Ammon's horn (tissue), 1 donor: ENCODE measurements at places on chromosomes 3 and 15.

DNA sequence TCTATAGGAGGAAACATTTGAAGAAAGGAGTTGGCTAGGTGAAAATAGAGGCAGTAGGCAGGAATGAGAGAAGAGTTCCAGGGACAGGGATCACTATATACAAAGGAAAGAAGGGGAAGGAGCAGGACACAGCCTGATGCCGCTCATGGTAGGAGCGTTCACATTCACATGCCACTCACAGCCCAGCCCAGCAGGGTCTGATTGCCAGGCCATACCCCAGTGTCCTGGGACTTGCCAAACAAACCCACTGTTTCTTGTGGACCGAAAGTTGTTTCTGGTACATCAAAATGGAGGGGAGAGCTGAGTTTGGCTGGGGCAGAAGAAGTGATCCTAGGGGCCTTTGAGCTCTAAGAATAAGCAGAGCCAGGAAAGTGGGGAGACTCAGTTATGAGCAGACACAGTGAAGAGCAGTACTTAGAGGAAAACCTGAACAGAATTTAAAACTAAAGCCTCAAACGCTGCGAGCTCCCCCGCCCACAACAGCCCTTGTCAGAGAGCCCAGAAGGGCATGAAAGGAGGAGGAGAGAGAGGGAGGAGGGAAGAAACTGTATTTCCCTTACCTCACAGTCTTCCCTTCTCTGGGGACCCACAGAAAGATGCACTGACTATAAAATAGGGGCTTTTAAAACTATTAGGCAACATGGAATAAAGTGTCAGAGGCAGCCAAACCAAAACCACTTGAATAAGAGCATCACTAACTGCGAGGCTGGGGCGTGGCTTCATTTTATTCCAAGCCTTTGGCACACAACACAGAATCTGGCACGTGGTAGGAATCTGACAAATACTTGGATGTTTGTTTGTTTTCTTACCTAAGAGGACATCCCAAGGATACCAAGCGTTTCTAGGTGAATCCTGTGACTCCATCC, 129.0 kb downstream of the RPL22L1 start:
- peak; percentile 85 for DNase-seq

GRCh38 chr15:84113919-84114318, 121.7 kb upstream of the GOLGA6L4 start:
- no peak for DNase-seq

DNA sequence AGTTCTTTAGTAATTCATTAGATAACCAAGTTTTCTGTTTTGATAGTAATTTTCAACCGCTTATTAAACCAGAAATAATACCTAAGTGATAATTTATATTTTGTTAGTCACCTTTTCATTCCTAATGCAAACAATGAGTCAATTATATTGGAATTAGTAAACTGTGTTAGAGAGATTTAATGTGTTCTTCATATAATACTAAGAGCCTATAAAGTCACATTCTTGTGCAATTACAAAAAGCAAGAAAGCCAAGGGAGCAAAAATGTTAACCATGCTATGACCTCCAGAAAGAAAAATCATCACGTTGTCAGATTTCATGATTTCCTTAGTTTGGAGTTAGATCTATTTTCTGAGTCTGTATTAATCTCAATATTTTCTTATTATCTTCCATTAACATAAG, 108.8 kb upstream of the SAMMSON start:
- no peak for DNase-seq

DNA sequence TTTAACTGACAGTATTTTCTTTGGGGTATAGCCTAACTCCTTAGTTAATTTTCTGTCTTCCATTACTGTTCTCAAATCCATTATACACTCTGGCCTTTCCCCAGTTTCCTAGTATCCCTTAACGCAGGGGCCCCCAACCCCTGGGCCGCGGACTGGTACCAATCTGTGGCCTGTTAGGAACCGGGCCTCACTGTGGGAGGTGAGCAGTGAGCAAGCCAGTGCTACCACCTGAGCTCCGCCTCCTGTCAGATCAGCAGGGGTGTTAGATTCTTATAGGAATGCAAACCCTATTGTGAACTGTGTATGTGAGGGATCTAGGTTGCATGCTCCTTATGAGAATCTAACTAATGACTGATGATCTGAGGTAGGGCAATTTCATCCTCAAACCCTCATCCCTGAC, 75.1 kb downstream of the DOCK3 start:
- DNase-seq: no peak

DNA sequence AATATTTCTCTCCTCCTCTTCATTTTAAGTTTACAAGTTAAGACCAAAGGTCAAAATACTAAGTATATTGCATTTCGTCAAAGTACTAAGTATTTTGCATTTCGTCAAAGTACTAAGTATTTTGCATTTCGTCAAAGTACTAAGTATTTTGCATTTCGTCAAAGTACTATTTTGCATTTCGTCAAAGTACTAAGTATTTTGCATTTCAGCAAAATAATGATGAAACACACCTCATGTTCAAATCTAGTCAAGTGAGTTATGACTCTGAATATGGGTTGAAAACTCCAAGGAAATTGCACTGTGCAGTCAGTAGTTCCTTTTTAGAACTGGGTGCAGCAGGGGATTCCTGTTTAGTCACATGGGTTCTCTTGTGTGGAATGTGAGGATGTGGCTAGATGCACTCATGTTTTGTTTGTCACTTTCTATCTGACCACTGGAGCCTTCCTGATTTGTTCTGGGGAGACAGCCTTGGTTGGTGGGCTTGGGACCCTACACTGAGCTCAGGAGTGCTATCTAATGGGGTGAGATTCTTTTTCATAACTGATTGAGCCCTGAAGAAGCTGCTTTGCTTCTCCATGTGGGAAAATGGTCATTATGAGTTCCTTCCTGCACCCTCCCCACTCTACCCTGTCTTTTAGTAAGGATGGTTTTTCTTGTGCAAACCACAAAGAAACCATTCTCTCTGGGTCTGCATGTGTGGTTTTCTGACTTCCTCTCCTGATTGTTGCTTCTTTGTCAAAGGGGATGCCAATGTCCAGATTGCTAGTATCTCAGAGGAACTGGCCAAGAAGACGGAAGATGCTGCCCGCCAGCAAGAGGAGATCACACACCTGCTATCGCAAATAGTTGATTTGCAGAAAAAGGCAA, 73.4 kb downstream of the CCK start:
- peak; percentile 75 for DNase-seq

DNA sequence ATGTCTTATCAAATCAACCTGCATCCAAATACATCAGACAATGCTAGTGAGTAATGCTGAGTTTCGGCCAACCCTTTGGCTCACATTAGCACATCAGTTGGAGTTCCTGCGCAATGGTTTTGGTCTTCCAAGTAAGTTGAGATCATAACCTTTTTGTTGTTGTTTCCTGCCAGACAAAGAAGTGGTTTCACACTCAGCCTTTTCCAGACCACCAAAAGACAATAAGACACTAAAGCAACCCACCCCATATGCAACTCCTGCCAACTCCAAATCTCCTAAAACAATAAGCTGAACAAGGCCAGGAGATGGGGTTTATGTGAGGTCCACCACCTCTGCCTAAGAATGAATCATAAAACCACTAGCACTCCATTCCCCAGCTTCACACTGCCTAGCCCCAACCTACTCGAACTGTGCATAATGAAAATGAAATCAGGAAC, 177.0 kb downstream of the ERC2 start:
- DNase-seq: peak; percentile 18

- DNase-seq: no peak
Observed at GRCh38 chr3:112167758-112168157, 34.7 kb upstream of the GCSAM start.

GRCh38 chr15:35252351-35252865, 167.3 kb upstream of the NANOGP8 start:
- DNase-seq: no peak

DNA sequence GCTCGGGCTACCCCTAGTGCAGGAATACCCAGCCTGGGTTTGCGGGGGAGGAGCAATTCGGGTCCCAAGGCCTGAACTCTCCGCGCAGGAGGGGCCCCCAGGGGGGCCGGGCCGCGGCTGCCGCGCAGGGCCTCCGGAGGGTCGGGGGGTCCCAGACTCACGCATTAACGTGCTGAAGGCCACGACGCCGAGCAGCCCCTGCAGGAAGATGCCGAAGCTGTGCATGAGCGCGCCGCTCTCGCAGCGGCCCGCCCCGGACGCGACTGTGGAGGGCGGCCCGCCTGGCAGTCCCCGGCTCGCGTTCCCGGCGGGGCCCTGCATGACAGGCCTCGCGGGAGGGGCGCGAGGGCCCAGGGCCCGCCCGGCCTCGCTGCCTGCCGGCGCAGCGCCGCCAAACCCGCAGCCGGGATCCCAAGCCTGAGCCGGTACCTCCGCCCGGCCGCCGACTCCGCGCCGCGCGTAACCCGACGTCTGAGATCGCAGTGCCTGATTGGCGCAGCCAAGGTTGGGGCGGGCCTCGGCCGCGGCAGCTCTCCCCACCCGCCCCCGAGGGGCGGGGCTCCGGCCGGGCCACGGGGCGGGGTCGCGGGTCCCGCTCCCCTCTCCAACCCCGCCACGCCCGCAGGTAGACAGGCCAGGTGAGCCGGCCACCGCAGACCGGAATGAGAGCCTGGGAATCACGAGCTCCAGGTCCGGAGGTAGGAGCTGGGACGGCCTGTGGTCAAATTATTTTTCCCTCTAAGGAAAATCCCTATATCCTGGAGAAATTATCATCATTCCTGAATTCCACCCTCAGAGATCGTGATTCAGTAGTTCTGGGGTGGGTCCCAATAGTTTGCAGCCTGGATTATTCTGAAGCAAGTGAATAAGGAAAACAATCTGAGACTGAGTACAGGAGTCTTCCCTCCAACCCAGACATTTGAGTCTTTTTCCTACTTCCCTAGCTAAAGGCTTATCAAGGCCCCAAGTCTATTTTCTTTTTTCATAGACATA, at the start of gene STIMATE:
STIMATE (minus strand) TSS at position 419 of the 993 bp plus-strand sequence; CDS start at position 321, 98 bp downstream.
- DNase-seq: peak; percentile 94

DNA sequence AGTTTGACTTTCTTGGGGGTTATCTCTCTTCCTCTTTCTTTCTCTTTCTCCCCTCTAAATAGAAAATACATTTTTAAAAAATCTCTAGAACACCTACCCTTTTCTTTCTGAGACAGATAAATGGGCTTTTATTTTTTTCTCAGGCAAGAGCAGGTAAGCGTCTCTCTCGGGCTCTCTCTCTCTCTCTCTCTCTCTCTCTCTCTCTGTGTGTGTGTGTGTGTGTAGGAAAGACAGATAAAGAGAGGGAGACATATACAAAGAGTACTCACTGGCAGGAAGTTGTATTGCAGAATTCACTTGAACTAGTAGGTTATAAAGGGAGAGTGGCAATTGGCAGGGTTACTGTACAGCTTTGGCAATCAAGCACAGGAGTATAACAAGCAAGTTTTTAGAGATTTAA, 118.1 kb upstream of the LSAMP start:
- DNase-seq: no peak

GRCh38 chr3:197801891-197802778, 11.1 kb downstream of the LRCH3 start:
- DNase-seq: no peak

DNA sequence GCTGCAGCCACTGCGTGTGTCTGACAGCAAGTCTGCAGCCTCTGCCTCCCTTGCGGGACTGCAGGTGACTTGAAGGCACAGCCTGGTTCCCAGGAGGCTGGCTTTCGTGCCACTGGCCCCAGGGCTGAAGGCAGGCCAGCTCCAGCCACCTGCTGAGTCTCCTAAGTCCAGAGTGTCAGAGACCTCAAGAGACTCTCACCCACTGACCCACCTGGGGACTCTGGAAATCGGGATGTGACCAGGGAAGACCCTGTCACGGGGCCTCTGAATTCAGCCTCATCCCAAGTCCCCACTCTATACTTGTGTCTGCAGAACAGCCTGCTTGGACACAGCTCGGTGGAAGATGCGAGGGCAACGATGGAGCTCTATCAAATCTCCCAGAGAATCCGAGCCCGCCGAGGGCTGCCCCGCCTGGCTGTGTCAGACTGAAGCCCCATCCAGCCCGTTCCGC, 16.3 kb downstream of the ISG20 start:
- no peak for DNase-seq

- peak; percentile 63 for DNase-seq
Observed at GRCh38 chr15:75661100-75661755, 13.5 kb downstream of the SNX33 start.

DNA sequence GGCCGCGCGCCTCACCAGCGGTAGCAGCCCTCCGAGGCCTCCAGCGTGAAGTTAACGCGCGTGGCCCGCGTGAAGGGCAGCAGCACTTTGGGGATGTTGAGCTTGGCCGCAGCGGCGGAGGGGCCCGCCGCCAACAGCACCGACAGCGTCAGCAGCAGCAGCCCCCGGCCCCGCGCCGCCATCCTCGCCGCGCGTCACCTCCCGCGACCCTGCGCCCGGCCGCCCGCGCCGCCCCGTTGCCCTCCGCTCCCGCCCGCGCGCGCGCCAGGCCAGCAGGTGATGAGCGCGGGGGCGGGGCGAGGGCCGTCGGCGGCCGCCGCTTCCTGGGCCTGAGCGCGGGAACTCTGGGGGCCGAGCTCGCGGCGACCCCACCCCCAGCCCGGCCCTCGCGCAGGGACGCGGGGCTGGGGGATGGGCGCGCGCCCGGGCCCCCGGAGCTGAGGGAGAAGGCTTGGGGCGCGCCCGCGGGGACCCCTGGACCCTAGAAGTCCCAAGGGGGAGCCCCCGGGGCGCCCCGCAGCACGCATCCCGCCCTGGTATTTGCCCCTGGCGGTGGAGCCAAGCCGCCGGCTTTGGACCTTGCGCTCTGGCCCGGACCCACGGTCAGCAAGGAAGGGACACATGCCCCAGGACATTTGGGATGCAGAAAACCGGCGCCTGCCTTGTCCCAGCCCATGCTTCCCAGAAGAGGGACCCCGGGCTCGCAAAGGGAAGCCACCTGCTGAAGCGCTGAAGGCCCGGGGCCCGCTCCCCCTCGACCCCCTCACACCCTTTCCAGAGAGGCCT, at the start of gene NUP210:
NUP210 (minus strand) TSS at position 278 of the 786 bp plus-strand sequence; CDS start at position 182, 96 bp downstream.
- DNase-seq: no peak

- DNase-seq: no peak
Observed at GRCh38 chr3:175861916-175862315, 1002.8 kb downstream of the NAALADL2 start.

DNA sequence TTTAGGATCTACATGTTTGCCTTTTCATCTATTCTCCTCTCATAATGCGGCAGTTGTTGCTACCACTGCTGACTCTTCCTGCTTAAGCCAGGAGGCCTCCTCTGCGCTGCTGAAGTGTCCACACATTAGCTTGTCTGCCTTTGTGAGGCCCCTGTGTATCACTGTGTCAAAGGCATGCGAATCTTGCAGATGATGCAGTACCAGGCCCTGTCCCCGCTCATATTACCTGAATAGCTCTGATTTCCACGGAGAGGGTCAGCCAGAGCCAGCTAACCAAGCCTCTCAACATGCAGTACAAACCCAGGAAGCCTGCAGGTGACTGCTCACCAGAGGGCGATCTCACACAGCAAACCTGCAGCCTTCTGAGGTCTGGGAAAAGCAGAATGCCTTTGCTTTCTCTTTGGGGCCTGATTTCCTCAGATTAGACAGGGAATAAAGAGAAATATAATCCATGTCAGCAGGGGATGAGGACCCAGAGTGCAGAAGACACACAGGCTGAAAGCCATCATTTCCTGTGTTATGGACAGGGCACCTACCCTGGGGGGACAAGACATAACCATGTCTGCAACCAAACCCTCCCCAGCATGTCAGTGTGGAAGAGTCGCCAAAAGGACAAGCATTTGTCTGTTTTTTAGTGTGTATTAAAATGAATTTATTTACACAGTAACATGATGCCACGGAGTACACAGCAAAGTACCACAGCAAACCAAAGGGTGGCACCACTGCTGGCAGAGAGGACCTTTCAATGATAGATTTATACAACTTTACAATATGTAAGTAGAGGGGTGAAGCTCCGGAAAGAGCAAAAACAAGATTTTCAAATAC, 36.8 kb upstream of the TSPAN3 start:
- peak; percentile 59 for DNase-seq
